ENCODE measurements at places on chromosomes 7 and 10.

DNA sequence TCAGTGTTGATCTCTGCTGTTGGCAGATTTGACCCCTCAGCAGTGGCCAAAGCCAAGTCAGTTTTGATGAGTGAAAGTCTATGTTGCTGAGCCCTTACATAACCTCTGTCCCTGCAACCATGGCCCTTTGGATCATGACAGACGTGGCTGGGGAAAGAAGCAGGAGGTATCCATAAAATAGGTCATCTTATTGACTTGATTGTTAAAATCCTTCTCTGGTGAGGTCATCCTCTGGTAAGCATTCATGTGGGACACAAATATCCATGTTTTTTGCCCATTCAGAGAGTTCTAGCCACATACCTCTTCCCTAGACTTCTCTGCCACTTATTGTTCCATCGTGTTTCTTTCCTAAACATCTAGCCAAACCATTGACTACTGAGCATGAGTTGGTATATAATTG, 251.9 kb upstream of the PTER start:
- no peak for DNase-seq

DNA sequence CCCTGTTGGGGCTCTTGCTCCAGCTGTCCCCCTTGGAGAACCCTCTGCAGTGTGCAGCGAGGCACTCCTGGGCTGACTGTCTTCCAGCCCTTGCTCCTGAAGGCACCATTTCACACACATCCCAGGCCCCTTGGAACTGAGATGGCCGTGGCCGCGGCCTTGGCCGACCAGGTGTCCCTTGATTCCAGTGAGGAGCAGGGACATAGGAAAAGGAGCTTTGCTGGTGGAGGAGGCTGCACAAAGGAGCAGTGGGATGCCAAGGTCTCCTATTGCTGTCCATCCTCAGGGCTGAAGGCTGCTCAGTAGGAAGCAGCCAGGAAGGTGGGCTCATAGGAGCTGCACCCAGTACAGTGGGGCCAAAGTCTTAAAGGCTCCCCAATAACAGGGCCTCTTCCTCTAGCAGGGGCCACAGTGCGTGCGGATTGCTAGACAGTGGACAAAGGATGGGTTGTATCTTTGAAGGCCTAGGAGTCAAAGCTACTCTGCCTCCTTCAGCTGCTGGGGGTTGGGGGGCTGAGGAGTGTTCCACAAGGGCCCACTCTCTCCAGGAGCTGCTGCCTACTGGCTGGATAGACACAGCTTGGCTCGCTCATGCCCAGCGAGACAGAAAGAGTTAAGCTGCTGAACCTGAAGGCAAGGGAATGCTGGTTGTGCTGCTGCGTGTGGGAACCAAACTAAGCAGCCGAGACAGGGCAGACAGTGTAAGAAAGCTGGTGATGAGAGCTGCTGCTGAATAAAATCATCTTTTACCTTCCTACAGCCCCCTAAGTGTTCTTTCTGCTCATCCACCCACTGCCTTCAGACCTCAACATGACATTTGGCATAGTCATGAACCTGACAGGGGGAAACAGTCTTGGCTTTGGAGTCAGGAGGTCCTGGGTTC, 891.9 kb upstream of the ZNF722 start:
- no peak for DNase-seq

DNA sequence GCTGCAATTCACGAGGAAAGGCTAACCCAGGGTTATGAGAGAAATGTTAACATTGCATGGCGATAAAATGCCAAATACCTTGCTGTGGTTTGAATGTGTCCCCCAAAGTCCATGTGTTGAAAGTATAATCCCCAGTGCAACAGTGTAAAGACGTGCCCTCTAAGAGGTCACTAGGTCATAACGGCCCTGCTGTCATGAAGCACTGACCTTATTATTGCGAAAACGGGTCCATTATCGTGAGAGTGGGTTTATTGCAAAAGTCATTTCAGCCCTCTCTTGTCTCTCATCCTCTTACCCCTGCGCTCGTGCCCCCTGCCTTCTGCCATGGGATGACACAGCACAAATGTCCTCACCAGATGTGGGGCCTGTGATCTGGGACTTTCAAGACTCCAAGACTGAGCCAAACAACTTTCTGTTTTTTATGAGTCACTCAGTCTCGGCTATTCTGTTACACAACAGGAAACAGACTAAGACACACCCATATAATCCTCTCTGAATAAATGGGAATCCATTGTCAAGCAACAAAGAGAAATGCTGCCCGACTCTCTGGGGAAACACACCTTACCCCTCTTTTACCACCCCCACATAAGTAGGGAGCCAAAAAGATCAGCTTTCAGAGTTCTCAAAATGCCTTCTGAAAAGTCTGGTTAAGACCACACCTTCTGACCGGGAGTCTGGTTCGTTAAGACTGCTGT, 73.1 kb upstream of the UCN3 start:
- DNase-seq = no peak

- DNase-seq = no peak
Measured at GRCh38 chr7:154183482-154183881, 131.3 kb downstream of the DPP6 start.

- DNase-seq = no peak
Measured at GRCh38 chr10:124928087-124928486, 13.8 kb upstream of the ZRANB1 start.

GRCh38 chr10:15035385-15036301, 8.1 kb upstream of the OLAH start:
- DNase-seq = peak; percentile 18

- no peak for DNase-seq
Measured at GRCh38 chr10:96513305-96513697, 425 bp downstream of the TLL2 start.

- no peak for DNase-seq
Measured at GRCh38 chr7:29435167-29435566, 128.5 kb upstream of the PRR15 start.

DNA sequence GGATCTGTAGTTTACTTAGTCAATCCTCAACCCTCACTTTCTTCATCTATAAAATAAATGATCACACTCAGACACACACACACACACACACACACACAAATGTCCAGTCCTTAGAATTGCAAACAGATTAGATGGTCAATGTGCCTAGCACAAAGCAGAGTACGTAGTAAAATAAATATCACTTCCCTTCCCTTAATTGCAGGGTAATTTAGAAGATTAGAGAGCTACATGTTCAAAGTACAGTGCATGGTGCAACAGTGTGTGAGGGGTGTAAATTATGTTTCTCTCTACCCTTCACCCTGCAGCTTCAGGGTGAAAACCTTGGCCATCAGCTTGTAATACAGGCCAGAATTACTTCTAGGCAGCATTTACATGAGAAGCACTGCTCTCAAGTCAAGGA, 187.0 kb upstream of the GHITM start:
- no peak for DNase-seq

GRCh38 chr7:149715476-149715875, 57.9 kb downstream of the ZNF467 start:
- DNase-seq = no peak

- no peak for DNase-seq
Measured at GRCh38 chr10:101512738-101513137, 75.3 kb downstream of the POLL start.

GRCh38 chr10:89097226-89097625, 106.6 kb downstream of the FAS start:
- DNase-seq = no peak

GRCh38 chr10:125147971-125148439, 12.4 kb downstream of the CTBP2 start:
- DNase-seq = no peak

GRCh38 chr7:68376131-68376661, 1222.1 kb upstream of the AUTS2 start:
- no peak for DNase-seq

DNA sequence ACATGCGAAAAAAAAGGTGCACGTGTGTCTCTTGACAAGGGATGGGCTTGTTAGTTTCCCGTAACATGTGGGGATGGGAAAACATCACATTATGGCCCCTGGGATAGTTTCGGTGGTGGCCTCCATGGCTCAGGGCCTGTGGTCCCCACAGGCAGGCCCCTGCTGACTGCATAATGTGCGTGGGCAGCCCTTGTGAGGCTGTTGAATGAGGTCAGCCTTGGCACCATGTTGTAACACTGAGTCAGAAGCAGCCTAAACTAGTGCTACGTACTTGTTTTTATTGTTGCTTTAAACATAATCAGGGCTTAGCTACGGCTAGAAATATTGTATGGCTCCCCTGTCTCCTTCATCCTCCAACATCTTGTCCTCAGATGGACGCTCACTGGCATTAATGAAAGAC, 80.6 kb downstream of the BEND7 start:
- DNase-seq = no peak

DNA sequence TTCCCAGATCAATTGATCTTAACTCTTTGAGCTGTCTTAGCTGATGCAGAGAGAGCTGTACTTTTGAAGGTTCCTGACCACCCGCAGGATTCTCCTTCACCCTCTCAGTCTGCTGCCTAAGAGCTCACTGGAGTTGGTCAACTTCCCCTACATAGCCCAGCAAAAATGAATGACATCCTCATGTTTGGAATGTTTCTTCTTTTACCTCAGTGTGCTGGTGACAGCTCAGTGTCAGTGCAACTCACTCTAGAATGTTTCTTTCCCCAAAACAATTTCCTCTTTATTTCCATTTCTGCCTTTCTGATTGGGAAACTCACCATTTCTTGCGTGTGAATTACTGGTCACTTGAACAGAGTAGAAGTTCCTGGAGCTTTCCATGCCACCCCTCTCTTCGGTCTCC, 48.7 kb downstream of the LSMEM1 start:
- no peak for DNase-seq

- DNase-seq = no peak
Measured at GRCh38 chr10:36425131-36425797, 700.1 kb upstream of the ANKRD30A start.

GRCh38 chr7:155947051-155947450, 134.8 kb upstream of the SHH start:
- DNase-seq = no peak

DNA sequence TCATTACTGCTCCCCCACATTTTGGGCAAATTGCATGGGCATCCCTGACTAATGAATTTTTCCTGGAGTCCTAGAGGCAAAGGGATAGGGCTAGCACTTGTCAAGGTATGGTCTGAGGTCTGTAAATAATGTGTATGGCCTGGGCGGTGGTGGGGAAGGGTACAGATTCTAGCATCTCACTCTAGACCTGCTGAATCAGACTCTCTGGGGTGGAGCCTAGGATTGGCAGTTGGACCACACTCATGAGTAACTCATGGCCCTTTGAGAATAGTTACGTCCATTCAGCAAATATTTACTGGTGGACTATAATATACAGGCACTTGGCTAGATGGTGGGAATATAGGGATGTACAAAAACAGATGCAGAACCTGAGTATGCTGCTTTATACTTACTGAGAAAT, 118.0 kb downstream of the CELF2 start:
- DNase-seq = no peak
